Stomach (tissue), 19 donors: ENCODE measurements at places on chromosomes 1 and 21. TPM values are rescaled to one million over a fixed set of nuclear protein-coding genes. Genes with fewer than 3 reads are reported as not detected.

PLD5 gene
- total RNA-seq = not detected

DEPDC1 gene
- not detected for total RNA-seq

PCAT6 gene
- total RNA-seq = not detected

C1orf122 gene
- 7.9 TPM for total RNA-seq

SPATA17 gene
- not detected for total RNA-seq

IVL gene
- total RNA-seq = not detected

BATF3 gene
- total RNA-seq = 1.1 TPM

CLCA4 gene
- not detected for total RNA-seq

HCRTR1 gene
- total RNA-seq = not detected

TFF2 gene
- 2,979 TPM for total RNA-seq

LYPLAL1 gene
- total RNA-seq = 3.6 TPM

SERPINC1 gene
- 0.89 TPM for total RNA-seq

NEK2 gene
- not detected for total RNA-seq

G0S2 gene
- 49.1 TPM for total RNA-seq

RPL22 gene
- 128 TPM for total RNA-seq

MROH7 gene
- 15.1 TPM for total RNA-seq

KRTAP19-1 gene
- total RNA-seq = not detected

LCE1C gene
- total RNA-seq = not detected

IL23R gene
- total RNA-seq = not detected

LDLRAD1 gene
- not detected for total RNA-seq

NTMT2 gene
- not detected for total RNA-seq

S100B gene
- total RNA-seq = 1.8 TPM

SNRPE gene
- total RNA-seq = 8.7 TPM
